Stimulated activated CD8-positive, alpha-beta memory T cell treated with anti-CD3 and anti-CD28 coated beads, Interleukin-7, amount 100 ng/mL, for 24 hours (primary cell): ENCODE measurements at places on chromosomes 4 and X.

- DNase-seq = no peak
Measured at GRCh38 chrX:1283741-1284140, 15.1 kb downstream of the CSF2RA start.

GRCh38 chrX:129772796-129773431 is 6.8 kb upstream of the SASH3 start:
- DNase-seq = no peak

DNA sequence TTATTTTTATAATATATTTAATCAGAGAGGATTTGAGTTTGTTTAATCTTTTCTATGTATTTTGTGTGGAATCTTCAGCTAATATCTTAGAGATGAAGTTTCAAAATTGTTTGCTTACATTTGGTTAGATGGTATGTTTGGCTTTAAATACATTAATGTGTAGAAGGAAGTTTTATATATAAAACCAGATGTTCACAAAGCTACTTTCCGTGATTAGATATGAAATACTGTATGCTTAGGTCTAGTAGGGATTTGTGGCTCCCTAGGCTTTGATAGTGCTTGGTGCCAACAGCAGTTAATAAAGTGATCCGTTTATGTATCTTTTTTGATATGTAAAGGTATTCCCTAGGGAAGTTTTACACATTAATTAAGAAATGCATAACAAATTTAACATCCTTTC is 223.0 kb downstream of the ARHGAP10 start:
- DNase-seq = no peak

DNA sequence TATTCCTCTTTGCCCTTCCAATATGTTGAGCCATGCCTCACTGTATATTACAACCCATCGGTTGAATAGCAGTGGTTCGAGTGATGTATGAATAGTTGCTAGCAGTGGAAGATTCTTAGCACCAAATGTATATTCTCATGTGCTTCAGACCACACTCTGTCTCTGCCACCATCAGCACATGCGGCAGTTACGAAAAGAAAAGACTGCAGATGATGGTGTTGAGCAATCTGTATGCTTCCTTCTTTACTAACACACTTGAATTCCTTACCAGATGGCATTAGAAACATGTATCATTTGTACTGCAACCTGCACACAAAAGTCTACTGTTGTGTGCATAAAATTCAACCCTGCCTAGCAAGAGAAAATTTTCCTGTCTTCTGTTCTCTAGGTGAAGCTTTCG is 214.6 kb downstream of the ENOX2 start:
- DNase-seq = no peak

- no peak for DNase-seq
Measured at GRCh38 chrX:118062048-118062789, 54.4 kb downstream of the KLHL13 start.

DNA sequence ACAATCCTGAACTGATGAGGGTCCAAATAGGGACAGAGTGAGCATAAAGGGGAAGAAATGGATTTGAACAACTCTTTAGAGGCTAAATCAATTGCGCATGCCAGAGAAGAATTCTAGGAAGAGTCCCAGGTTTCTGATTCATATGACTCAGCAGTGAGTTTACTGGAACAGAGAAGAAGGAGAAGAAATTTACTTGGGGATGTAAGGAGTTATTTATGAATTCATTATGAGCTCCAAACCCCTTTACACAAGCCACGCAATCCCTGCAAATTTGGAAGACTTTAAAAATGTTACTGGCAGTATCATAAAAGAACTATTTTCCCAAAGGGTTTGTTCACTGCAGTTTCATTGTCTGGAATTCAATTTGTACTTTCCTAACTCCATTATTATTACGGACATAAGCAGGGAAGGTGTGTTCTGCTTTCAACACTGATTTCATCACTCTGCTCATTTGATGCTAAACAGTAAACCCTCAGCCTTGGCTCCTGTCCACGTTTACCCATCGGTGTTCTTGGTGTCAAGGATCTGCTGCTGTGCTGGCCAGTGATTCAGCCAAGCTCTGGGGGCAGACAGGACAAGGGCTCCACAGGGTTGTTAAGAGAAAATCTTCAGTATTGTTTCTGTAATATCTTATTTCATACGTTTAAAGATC is 273.7 kb downstream of the HNRNPD start:
- DNase-seq = no peak

DNA sequence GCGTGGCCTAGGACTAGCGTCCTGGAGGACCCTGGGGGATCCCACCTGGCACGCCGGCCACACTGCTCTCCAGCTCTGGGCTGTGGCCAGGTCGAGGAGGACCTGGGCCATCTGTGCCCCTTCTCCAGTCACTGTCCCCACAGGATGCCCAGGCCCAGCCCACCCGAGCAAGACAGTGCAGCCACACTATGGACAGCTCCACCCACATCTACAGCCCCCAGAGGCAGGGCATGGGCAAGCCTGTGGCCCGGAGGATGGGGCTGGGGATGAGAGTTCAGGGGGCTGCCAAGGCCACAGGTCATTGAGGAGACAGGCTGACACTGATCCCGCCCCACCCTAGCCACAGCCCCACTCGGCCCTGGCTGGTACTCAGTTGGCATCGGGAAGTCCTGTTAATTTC is 30.3 kb downstream of the FAM53A start:
- DNase-seq = no peak

DNA sequence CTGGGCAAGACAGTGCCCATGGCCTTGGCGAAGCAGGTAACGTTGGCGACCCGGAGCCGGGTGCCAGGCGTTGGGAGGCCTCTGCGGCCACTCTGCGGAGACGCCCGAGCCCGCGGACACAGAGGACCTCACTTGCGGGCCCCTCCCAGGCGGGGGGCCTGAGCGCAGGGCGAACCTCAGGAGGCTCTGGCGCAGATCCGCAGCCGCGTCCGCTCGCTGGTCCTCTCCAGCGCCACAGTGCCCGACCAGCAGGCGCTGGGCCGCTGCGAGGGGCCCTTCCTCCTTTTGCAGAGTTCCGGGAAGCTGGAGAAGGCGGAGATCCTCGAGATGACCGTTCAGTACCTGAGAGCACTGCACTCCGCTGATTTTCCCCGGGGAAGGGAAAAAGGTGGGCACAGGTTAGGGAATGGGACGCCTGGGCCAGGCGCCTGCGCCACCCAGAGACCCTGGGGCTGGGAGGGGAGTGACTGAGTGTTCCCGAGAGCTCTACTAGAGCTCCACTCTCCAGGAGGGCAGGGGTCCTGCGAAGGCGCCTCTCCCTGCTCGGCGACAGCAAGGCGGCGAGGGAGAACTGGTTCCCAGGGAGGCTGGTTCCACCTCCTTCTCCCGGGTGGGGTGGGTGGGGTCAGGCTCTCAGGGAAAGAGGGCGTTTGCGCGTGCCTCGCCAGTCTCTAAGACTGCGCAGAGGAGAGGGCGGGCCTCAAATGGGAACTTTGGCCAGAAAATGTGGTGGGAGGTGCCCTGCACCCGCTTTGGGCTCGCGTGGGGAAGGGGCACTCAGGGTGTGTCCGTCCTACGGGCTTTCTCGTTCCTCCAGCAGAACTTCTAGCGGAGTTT is 1.4 kb downstream of the HELT start:
- DNase-seq = no peak

GRCh38 chr4:169485791-169486742 is 126.3 kb downstream of the NEK1 start:
- no peak for DNase-seq

GRCh38 chrX:103248553-103248952 is 6.4 kb downstream of the TCEAL8 start:
- DNase-seq = no peak

GRCh38 chr4:74967324-74967723 is 34.4 kb downstream of the PARM1 start:
- DNase-seq = no peak

DNA sequence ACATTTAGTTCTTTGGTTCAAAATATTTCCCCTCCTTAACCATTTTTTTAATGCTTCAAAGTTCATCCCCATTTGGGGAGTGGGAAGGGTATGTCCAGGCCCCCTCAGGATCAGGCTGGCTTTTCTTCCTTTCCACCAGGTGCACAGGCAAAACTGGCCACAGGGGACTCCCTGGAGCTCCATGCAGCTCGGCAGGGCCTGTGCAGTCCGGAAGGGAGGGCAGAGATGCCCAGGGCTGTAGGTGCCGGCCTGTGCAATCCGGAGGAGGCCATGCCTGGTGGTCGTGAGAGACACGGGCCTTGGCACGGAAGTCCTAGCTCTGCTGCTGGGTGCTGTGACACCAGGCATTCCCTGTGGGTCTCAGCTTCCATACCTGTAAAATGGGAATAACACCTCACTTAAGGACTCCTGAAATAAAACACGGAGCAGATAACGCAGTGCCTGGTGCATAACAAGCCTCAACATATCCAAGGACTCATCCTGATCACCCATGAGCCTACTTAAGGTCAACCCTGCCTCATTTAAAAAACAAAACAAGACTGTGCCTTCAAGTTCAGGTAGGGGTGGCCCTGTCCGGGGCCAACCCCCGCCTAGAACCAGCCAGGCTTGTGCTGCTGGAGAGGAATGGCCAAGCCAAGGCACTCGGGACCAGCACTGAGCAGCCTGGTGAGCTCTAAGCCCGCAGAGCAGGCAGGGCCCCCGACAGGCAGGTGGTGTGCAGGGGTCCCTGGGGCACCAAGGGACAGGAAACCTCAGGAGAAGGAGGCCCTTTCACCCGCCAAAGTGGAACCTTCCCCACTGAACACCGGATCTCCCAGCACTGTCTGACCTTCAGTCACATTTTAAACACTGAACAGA is 21.2 kb upstream of the CYP4V2 start:
- no peak for DNase-seq

DNA sequence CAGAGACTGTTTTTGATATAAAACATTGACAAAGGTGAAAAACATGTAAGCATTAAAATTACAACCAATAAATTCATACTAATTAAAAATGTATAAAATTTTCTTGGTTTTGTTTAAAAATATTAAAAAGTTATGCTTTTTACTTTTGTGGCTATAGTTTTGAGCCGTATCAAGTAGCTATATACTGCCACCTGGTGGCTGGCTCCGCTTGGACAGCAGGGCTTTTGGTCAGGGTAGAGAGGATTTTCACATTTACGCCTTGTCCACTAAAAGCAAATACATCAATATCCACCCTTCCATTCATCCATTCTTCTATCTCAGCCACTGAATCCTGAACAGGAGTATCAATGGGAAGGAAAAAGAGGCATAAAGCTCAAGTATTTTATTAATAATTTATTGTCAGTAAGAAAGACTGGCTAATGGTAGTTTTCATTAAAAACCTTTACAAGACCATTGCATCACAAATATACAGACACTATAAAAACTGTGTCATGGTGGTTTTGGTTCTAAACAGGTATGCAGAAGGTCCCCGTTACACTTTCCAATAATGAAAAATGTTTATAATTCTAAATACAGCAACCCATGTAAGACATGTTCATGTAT is 32.1 kb upstream of the MTNR1A start:
- peak; percentile 49 for DNase-seq

- DNase-seq = no peak
Measured at GRCh38 chrX:103464072-103464773, 55.1 kb downstream of the RAB40A start.

DNA sequence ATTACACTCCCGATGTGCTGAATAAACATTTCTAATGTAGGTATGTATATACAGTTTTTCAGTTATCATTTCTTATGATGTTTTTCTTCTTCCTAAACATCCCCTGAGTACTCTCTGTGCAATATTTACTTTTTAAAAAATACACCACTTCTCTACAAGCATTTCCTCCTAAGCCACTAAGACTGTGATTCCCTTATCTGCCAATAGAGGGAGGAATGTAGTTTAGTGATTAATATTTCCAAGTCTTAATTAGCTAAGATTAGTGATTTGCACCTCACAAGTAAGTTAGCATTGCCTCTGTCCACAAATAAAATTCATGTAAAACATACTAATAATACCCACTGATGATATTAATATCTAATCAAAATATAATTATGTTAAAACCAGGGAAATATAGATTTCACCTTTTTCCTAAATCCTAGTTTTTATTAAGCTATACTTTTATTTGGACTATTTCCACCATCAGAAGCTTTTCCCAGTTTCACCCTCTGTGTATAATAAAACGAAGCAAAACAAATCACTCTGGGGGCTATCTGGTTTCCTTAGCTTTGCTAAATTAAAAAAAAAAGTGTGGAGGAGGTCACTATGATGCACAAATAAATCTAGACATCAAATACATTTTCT is 909.1 kb downstream of the FAT4 start:
- DNase-seq = no peak

GRCh38 chrX:10620121-10620699 is at the start of gene MID1:
Gene MID1 (minus strand): TSS chrX:10620585. CDS start chrX:10567547, 53,038 bp downstream.
- no peak for DNase-seq

DNA sequence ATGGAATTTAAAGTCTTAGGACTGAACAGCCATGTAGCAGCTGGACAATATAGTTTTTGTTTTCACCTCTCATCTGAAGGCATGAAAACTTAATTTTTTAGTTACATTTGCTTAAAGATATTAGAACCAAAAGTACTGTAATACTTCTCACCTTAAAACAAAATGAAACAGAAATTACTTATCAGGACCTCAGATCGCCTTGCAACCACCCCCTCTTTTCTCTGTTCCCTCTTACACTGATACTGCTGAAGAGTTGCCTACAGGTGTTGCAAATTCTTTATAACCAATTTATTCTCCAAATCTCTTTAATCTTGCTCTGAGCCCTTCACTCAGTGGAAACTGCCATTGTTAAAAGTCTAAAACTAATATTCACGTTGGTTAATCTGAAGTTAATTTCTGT is 145.0 kb downstream of the SPCS3 start:
- no peak for DNase-seq

DNA sequence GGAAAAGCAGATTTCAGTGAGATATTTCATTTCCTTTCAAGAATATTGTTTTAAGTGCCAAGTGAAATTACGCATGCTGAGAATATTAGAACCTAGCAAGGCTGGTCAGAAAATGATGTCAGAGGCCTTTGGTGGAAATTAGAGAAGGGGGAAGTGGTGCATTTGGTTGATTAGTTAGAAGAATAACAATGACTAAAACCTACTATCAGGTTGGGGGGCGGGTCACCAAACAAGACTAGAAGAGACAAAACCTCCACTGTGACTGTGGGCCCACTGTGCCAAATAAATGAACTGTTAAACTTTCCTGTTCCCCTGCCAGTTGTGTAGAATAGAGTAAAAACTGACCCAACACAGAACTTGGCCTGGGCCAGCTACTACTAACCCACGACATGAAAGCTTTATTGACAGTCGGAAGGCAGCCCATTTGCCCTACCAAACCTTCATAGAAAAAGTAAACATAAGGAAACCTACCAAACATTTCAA is 2.9 kb downstream of the RAPGEF2 start:
- no peak for DNase-seq

GRCh38 chrX:9164086-9164485 is 130.2 kb upstream of the FAM9B start:
- DNase-seq = no peak

GRCh38 chr4:46392421-46392820 is 2.5 kb upstream of the GABRA2 start:
- DNase-seq = no peak

GRCh38 chrX:132063862-132064261 is 40.8 kb downstream of the STK26 start:
- DNase-seq = no peak

DNA sequence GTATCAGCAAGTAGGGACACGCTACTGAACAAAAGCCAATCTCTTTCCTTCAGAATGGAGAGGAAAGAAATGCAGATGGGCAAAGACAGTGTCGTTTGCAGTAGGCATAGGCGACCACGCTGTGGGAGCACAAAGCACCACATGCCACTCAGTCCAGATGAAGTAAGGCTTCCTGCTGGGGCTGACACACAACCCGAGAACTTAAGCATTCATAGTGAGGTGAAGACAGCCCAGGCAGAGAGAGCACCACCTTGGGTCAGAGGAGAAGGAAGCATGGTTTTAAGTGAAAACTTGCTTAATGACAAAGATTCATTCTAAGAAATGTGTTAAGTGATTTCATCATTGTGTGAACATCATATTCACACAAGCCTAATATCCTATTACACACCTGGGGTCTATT is 238.8 kb downstream of the MGST2 start:
- DNase-seq = no peak
